Neural crest cell (in vitro differentiated cells): ENCODE measurements at places on chromosomes 5 and 9. TPM values are rescaled to one million over a fixed set of nuclear protein-coding genes. Genes with fewer than 3 reads are reported as not detected.

The PLEKHG4B gene
- total RNA-seq: 21.7 and 22.0 TPM in 2 replicates

The FGF10 gene
- 3.8 and 4.5 TPM in 2 replicates for total RNA-seq

The PCDHB15 gene
- total RNA-seq: 5.5 and 5.6 TPM in 2 replicates

The HRH2 gene
- 1.5 and 1.7 TPM in 2 replicates for total RNA-seq
